T1000 (cell line): ENCODE measurements at places on chromosomes 11 and 22.

GRCh38 chr11:40514124-40514523, 945.3 kb downstream of the LRRC4C start:
- DNase-seq: no peak

GRCh38 chr11:59938718-59939117, 486 bp downstream of the OOSP1 start:
- no peak for DNase-seq

- no peak for DNase-seq
Observed at GRCh38 chr11:62020661-62021060, 53.2 kb upstream of the FTH1 start.

DNA sequence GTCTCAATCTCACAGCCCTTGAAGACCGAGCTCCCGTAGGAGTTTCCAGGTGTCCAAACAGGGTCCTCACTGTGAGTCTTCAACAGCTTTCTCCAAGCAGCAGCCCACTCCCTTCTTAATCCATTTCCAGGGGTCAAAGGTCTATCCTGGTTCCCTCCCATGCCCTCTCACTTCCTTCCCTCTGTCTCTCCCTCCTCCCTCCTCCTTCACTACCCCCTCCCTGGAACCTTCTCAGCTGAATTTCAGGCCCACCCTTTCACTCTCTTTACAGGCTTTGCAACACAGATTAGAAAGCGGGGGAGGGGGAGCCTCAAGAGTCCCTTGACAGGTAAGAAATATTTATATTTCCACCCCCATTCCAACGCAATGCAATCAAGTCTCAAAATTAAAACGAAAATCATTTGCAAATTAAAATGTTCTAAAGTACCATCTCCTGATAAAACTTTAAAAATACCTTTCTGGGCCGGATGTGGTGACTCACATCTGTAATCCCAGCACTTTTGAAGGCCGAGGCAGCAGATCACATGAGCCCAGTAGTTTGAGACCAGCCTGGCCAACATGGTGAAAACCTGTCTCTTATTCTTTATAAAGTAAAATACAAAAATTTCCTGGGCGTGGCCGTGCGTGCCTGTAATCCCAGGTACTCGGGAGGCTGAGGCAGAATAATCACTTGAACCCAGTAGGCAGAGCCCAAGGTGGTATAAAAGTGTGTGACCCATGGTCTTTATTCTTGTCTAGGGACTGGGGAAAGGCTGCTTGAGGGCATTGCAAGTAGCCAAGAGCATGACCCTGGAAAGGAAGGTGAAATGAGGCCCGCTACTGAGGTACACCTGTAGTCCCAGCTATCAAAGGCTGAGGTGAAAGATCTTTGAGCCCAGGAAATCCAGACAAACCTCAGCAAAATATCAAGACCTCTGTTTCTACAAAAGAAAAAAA, 865 bp upstream of the ZNF280A start:
- no peak for DNase-seq

GRCh38 chr11:27640954-27641353, 59.3 kb downstream of the BDNF start:
- DNase-seq: no peak

- peak; percentile 6 for DNase-seq
Observed at GRCh38 chr11:124717786-124718651, 21.7 kb upstream of the NRGN start.

- DNase-seq: no peak
Observed at GRCh38 chr11:20672575-20672974, 3.2 kb downstream of the NELL1 start.

DNA sequence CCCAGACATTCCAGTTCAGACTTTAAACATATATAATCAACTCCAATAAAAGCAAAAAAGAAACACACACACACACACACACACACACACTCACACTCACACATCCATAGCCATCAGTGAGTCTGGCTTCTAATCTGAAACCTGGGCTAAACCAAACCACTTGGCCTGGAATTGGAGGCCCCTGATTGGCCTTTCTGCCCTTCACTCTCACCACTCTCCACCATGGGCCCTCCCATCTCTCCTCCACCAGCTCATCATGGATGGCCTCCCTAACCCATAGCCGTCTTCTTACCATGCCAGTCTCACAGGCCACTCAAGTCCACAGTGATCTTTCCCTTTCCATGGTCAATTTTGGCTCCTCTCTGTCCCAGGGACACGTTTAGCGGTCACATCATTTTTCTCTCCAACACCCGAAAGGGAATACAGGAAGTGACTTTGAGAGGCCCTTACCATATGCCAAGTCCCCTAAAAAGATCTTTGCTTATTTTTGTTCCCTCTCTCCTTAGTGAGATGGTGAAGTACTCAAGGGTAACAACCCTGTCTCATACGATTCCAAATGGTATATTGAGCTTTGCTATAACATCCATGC, 66.6 kb downstream of the ENDOD1 start:
- no peak for DNase-seq

GRCh38 chr11:65085446-65085845, 1.4 kb downstream of the ZFPL1 start:
- no peak for DNase-seq

GRCh38 chr11:9314291-9315077, at the start of gene TMEM41B:
TSS of gene TMEM41B (minus strand) at chr11:9314593. CDS start at chr11:9314441, 152 bp downstream.
- DNase-seq: peak; percentile 95

GRCh38 chr11:11985954-11986949, 22.2 kb downstream of the DKK3 start:
- DNase-seq: no peak

DNA sequence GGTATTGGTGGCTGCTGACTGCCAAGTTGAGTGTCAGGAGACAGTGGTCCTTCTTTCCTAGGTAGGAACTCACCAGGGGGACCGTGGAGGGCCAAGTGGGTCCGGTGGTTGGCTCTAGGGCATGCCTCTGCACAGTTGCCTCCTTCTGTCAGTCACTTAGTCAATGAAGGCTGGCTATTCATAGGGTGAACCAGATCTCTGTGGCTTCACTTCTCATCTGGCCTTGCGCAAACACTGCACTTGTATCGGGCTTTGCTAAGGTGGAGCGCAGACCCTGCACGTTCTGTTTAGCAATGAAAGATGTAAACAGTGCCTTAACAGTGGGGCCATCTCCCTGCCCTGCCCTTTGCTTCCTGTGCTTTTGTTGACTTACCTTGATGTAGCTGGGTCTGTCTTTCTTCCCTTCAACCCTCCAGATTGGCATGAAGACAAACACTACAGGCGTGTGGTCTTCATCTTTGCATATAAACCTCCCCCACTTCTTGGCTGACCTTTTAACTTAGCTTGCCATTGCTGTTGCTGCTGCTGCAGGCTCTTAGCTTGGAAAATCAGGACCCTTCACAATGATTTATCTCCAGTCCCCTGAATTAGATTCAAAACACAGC, 6.7 kb upstream of the SORL1-AS1 start:
- DNase-seq: no peak

DNA sequence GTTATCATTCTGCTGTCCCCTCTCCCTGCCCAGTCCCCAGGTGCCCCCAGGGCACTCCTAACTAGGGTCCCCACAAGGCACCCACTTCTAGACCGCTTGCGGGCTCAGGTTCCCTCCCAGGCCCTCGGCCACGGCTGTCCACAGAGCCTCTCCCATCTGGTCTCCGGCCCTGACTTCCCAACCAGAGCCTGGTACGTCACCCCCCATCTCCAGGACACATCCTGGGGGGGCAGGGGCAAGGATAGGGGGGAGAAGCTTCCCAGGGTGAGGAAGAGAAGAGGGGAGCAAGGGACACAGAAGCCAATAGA, 457 bp downstream of the SSTR3 start:
- no peak for DNase-seq

DNA sequence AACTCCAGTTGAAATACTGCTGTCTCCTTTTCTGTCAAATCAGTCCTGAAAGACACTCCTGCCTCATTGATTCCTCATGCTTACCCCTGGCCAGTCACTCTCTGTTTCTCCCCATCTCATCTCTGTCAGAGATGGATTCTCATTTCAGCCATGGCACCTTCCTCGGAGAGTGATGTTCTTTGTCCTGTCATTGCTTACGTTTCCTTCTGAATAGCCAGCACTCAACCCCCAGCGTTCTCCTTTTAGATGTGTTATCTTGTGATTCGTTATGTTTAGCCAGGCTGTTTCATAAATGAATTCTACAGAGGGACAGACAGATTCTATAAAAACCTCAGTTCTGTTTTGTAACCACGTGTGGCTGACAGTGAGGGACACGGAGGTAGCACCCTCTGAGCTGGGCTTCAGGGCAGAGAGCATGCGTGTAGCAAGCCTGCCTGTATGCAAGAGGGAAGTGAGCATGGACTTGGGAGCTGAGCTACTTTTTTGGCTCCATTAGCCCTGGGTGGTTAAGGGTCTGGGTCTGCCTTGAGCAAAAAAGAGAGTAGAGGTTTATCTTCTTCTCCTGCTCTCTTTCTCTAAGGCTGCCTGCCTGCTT, 354.6 kb downstream of the DDX10 start:
- no peak for DNase-seq

GRCh38 chr22:28911304-28911690, 27.9 kb downstream of the ZNRF3 start:
- no peak for DNase-seq

DNA sequence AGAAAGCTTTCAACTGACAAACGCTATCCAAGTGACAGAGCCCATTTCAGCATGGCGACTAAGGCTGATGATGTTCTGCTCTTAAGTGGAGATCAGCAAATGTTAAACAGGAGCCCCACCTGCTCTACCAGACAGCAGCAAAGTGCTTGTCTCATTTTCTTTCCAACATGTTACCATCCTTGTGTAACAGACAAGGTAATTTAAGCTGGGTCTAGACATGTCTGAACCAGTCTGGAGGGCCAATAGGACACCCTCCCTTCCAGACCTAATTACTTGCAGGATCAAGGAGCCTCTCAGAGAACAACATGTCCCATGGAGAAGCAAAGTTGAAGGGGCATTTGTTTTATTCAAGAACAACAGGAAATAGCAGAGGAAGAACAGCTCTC, 3.9 kb upstream of the LMO2 start:
- no peak for DNase-seq

DNA sequence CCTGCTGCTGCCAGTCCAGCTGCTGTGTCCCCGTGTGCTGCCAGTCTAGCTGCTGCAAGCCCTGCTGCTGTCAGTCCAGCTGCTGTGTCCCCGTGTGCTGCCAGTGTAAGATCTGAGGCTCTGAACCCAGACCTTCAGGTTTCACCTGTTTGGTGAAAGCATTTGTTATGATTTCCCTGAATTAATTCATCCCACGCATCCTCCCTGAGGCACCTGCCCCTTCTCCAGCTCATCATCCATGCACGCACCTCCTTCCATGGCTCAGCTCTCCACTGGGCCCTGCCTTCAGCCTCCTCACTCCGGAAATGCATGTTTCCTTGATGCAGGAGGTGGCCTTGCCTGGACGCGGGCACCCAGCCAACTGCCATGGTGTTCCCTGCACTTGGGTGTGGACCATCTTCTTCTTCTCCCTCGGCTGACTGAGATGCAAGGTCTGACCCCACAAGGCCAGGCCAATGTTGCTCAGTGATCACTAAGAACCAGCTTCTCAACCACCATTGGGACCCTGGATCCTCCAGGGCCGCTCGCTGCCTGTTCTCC, 788 bp downstream of the KRTAP5-10 start:
- DNase-seq: no peak
